ENCODE measurements at places on chromosomes 1 and 21.

GRCh38 chr1:203544485-203544884, 50.5 kb downstream of the OPTC start:
- no peak for DNase-seq

GRCh38 chr1:117169871-117170596, 40.7 kb downstream of the VTCN1 start:
- no peak for DNase-seq

GRCh38 chr21:34734696-34735095, 65.9 kb downstream of the CLIC6 start:
- peak; percentile 22 for DNase-seq

DNA sequence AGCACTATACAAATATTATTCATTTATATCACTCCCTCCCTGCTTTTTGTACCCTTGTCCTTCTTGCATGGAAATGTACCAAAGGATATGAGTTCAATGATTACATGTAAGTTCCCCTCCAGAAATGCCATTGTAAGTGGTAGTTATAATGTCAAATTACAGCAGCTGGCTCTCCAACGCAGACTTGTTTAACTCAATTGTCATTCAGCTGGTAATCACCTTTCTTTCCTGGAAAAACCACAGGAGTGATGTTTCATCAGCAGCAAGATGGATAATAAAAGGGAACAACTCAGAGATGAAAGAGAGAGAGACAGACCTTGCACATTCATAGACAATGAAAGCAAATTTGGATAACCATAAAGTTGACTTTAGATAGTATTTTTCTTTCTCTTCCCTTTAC, 578.6 kb upstream of the PBX1 start:
- no peak for DNase-seq

DNA sequence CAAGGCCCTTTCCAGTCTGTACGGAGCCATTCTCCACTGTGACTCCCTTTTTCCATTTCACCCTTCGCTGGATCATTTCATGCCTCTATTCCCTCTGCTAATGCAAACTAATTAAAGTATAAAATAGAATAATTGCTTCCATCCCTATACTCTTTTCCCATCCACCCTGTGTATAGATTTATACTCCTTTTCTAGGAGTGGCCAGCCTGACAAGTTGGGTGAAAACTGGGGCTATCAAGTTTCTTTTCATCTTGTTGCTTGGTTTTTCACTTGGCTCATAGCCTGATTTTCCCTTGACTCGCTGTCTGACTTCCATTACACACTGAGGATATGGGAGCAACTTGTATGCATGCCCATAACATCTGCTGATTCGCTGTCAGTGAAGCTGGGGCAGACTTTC, 107.0 kb downstream of the PLXNA2 start:
- DNase-seq = peak; percentile 65

GRCh38 chr1:72186733-72187307, 95.5 kb downstream of the NEGR1 start:
- DNase-seq = no peak

- DNase-seq = no peak
Measured at GRCh38 chr1:18770799-18771198, 88.7 kb downstream of the TAS1R2 start.

DNA sequence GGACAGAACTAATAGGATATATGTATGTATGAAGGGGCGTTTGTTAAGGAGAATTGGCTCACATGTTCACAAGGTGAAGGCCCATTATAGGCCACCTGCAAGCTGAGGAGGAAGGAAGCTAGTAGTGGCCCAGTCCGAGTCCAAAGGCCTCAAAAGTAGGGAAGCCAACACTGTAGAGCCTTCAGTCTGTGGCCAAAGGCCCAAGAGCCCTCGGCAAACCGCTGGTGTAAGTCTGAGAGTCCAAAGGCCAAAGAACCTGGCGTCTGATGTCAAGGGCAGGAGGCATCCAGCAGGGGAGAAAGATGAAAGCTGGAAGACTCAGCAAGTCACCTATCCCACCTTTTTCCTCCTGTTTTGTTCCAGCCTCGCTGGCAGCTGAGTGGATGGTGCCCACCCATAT, 24.5 kb downstream of the BACH1 start:
- DNase-seq = no peak

GRCh38 chr1:27136998-27137542, 17.9 kb downstream of the SLC9A1 start:
- DNase-seq = no peak

GRCh38 chr21:41108668-41109585, 59.0 kb upstream of the BACE2 start:
- DNase-seq = no peak

GRCh38 chr1:82086739-82087138, 286.0 kb downstream of the ADGRL2 start:
- DNase-seq = no peak

DNA sequence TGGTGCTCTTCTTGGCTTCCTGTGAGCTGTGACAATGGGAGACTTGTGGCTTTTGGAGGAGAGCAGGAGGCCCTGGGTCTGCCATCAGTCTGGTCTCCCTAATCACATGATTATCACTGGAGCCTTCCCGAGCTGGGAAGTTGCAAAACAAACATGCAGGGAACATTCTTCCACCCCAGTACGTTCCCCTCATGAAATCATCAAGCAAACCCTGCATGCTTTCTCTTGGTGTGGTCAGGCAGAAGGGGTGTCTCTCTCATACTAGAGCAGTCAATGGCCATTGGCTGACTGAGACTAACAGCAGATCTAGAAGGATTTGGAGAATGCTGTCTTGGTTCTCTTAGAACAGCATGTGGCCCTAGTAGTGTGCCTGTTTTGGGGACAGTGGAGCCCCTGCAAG, 111.2 kb downstream of the LIPI start:
- DNase-seq = no peak

- no peak for DNase-seq
Measured at GRCh38 chr1:3265835-3266805, 188.3 kb upstream of the ARHGEF16 start.

DNA sequence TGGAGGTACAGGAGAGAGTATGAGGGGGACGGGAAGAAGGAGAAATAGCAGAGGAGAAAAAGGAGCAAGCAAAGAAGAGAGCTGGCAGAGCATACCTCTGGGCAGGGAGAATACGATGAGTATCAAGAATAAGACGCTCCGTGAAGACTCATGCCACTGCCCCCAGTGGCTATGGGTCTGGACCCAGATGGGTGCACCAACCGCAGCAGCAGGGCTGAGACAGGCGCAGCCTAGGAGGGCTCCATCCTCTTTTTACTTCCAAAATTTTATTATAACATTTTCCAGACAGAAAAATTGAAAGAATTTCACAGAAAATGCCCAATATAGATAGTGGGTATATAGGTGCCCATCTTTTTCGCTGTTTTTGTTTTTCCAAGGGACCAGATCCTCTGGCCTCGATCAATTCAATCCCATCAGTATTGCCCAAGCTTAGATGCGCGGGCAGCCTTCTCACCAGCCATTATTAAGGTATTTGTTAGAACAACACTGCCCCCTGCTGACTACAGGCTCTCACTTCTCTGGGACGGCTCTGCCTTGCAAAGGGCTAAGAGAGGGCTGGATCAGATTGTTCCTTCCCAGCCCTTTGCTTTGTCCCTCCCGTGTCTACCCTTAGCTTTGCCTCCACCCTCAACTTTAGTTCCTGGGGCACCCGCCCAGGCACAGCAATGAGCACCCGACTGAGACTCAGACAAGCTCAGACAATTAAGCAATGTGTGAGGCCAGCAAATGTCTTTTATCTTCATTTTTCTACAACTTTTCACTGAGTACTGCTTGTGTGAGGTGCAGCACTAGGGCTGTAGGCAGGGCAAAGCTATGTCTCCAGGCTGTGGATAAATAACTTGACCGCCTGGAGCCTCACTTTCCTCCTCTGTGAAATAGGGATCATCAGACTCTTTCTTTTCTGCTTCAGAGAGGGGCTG, 17.5 kb upstream of the CAMK1G start:
- DNase-seq = peak; percentile 93

DNA sequence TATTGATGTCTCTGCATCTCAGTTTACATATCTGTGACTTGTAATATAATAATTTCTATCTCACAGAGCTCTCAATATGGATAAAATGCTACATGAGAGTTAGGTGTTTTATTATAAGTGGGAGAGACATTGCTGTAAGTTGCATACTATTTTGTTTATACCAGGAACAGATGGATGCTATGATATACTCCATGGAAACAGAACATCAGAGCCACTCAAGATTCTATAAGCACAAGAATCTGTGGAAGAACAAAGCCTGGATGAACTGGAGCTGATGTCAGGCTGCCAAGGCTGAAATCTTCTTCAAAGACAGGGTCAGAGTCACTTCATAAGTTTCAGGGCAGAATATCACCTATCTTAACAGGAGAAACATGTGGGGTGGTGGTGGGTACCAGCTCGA, 30.2 kb downstream of the DUSP10 start:
- peak; percentile 57 for DNase-seq

- no peak for DNase-seq
Measured at GRCh38 chr1:9823693-9823942, 147 bp downstream of the CLSTN1 start.

DNA sequence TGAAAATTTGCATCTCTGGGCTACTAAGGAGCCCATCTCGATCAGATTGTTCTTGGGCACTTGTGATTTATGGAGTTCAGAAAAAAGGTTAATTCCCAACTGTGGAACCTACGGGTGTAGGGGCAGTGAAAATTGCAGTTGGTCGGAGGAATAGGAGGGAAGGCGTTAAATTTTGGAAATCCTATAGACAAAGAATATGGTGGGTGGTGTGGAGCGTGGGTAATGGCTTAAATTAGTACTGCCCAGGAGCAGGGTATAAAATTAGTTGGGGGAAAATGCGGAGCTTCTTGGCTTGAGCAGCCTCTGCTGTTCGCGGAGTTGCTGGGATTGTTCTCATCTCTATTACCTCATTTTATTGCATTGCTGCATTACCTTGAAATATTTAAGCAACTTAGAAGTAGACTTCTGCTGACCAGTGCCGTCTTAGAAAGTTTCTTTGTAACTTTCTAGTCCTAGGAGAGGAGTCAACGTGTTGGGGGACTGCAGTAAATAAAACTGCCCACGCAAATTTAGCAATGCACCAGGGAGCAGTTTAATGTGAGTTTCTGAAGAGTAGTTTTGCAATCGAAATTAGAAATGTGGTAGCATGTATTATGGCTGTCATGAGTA, 514 bp downstream of the S1PR1 start:
- DNase-seq = peak; percentile 47

DNA sequence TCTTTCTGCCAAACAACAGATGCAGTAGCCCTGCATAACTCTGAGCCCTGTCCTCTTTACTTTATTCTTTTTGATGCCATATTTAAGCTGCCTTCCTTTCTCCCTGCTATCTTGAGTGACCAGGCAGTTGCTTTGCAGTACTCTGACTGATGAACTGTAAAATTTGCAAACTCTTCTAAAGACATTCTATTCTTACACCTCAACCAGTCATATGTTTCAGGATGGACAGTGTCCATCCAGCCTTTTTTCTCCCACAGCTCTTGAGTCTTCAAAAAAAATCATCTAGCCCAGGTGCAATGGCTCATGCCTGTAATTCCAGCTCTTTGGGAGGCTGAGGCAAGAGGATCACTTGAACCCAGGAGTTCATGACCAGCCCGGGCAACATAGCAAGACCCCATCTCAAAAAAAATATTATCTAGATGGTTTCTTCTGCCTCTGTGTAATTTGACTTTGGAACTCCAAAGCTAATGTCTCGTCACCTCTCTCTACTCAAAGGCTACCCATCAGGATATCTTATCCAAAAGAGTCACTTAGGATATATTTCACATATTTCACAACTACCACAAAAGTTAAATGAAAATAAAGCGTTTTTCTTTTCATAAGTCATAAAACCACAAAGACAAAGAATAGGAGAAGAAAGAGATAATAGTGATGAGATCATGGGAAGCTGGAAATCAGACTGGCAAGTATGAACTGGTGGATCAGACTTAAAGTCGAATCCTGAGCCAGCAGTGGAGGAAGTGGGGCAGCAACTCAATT, 54.6 kb upstream of the IPO9 start:
- no peak for DNase-seq

- DNase-seq = no peak
Measured at GRCh38 chr1:153375511-153375910, at the start of gene S100A12. S100A12 (minus strand) TSS chr1:153375621; CDS start chr1:153374592, 1,029 bp downstream.

- DNase-seq = peak; percentile 37
Measured at GRCh38 chr21:16070207-16070651, 340.4 kb downstream of the USP25 start.

GRCh38 chr1:59692591-59692990, 122.2 kb upstream of the HOOK1 start:
- peak; percentile 82 for DNase-seq

GRCh38 chr21:36021251-36021837, 39.0 kb downstream of the SETD4 start:
- no peak for DNase-seq

DNA sequence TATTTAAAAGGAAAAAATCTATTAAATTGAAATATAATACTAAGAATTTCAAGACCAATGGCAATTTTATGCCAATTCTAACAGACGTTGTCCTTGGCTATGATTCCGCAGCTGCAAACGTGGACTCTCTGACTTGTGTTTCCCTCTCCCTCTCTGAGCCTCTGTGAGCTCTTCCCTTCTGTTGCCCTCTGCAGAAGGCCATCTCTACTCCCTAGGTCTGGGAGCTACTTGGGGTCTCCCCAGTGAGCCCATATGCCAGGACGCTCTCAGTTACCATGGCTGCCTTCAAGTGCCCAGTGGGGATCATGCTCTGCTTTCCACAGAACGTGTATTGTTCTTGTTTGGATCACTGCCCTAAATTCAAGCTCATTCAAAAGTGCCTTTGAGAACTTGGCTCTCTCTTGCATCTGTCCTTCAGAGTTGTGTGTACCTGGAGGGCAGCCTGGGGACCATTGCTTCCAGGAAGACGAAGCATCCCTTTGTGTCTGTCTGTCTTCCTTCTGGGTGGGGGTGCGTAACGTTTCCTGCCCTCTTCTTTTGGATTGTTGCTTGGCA, 97.5 kb upstream of the TSPAN2 start:
- DNase-seq = peak; percentile 55

DNA sequence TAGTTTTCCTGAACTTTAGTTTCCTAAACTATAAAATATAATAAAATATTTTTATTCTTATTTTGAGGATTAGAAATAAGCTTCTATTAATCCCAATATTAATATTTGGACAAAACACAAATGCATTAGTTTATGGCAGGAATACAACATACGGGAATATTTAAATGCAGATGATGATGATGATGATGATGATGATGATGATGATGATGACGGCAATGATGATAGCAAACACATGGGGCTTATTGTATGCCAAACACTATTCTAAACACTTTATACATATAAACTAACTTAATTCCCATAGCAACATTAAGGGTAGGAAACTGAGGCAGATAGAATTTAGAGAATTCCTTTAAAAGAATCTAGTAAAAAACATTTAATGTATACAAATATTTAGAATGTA, 541.5 kb upstream of the BEND5 start:
- DNase-seq = no peak

GRCh38 chr21:29298348-29299045, at the start of gene BACH1:
BACH1 (plus strand) TSS chr21:29298922; CDS start chr21:29321281, 22,359 bp downstream.
- DNase-seq = peak; percentile 94

DNA sequence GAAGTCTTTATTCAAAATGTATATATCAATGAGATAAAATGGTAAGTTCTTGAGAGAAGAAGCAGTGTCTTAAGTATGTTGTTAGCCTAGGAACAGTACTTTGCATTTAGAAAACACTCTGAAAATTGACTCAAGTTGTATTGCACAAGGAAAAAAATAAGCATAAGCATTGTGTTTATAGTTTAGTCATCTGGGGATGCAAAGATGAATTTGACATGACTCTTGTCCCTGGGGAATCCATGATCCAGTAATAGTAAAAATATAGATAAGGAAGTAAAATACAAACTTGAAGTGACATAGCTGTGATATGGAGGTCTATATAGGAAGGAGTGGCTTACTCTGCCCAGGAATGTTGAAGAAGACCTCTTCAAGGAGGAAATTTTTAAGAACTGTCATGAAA, 185.0 kb upstream of the PTBP2 start:
- no peak for DNase-seq

GRCh38 chr1:174077749-174078490, 55.8 kb upstream of the RC3H1 start:
- no peak for DNase-seq

GRCh38 chr1:56584910-56585528, 5.7 kb upstream of the PLPP3 start:
- peak; percentile 88 for DNase-seq
